Right lobe of liver (tissue), 6 donors: ENCODE measurements at places on chromosomes 6 and 20. TPM values are rescaled to one million over a fixed set of nuclear protein-coding genes. Genes with fewer than 3 reads are reported as not detected.

- no peaks in the 10 kb centered on the region for H3K4me1 ChIP-seq
- H3K27me3 ChIP-seq: no peaks in the 10 kb centered on the region
- H3K4me3 ChIP-seq: no peak overlapping the region
- no peak overlapping the region for H3K27ac ChIP-seq
- no peaks in the 10 kb centered on the region for H3K36me3 ChIP-seq
These were observed 479.4 kb upstream of the MAN1A1 start for GRCh38 chr6:119829006-119829405.

DNA sequence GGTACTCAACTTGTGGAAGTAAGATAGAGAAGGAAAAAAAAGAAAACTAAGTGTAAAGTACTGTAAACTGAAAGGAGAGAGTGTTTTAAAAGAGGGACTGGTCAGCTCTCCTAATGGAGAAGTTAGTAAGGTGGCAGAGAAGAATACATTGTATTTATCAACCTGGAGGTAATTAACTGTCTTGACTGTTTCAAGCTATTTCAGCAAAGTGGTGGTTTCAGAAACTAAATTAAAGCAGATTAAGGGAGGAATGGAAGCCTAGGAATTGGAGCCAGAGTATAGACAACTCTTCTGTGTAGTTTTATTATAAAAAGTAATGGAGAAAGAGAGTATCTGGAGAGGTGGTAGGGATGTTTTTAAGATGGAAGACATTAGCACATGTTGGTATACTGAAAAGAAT, 2.7 kb upstream of the PHF10 start:
- no peak overlapping the region for H3K27ac ChIP-seq
- H3K4me1 ChIP-seq: peaks cover 9% of the 10 kb centered on the region
- H3K27me3 ChIP-seq: no peaks in the 10 kb centered on the region
- H3K4me3 ChIP-seq: no peak overlapping the region

- H3K27ac ChIP-seq: no peak overlapping the region
- H3K36me3 ChIP-seq: no peaks in the 10 kb centered on the region
- no peaks in the 10 kb centered on the region for H3K27me3 ChIP-seq
- H3K4me3 ChIP-seq: no peak overlapping the region
- DNase-seq: no peak
- H3K4me1 ChIP-seq: no peaks in the 10 kb centered on the region
These were observed 200.5 kb upstream of the RREB1 start for GRCh38 chr6:6907286-6907685.

GRCh38 chr6:147054871-147055270, 149.3 kb upstream of the STXBP5 start:
- no peak for DNase-seq
- no peak overlapping the region for H3K27ac ChIP-seq
- no peaks in the 10 kb centered on the region for H3K36me3 ChIP-seq

DNA sequence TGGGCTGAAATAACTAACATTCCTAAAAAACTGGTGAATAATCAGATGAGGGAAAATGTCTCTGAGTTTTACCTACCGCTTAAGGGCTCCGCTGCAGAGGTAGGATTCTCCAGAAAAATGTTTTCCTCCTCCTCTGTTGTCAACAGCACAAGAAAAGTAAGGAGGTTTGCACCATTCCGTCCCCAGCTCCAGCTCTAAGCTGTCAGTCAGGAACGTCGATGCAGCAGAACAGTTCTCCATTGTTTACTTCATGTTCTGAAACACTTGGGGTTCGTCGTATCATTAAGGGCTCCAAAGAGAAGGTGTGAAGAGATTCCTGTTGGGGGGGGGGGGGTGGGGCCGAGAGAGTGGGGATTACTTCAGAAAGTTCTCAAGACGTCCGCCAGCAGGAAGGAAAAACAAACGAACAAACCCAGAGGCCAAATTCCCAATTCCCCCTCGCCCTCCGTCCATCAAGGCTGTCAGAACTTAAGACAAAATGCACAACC, 734 bp downstream of the MMS22L start:
- H3K27ac ChIP-seq: no peak overlapping the region
- H3K27me3 ChIP-seq: no peaks in the 10 kb centered on the region
- H3K36me3 ChIP-seq: no peaks in the 10 kb centered on the region
- no peaks in the 10 kb centered on the region for H3K4me1 ChIP-seq
- H3K4me3 ChIP-seq: peak overlapping the region; percentile 96

The TMEM74B gene
- total RNA-seq: 1.4 TPM

The TRIM15 gene
- total RNA-seq: 1.7 TPM
